ENCODE measurements at places on chromosomes 3 and 15. TPM values are rescaled to one million over a fixed set of nuclear protein-coding genes. Genes with fewer than 3 reads are reported as not detected.

- H3K4me3 ChIP-seq = no peak overlapping the region
- no peaks in the 10 kb centered on the region for H3K36me3 ChIP-seq
- DNase-seq = no peak
- H3K27me3 ChIP-seq = no peaks in the 10 kb centered on the region
Measured at GRCh38 chr3:7456386-7456785, 595.5 kb downstream of the GRM7 start.

DNA sequence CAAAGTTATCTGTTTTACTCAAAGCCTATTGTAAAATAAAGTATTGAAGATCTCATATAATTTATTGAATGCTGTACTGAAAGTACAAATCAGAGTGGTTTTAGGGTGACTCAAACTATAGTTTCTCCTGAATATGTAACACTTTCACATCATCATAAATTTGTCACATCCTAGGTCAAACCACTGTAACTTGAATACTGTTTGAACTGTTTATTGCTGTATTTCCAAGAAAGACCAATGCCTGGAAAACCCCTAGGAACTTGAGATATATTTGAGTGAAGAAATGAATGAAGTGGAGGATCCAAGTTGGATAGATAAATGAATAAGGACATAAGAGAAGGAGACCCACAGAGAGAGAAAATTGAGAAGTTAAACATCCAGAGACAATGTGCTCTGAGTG is 348.2 kb downstream of the GRM7 start:
- H3K4me1 ChIP-seq = no peaks in the 10 kb centered on the region
- no peaks in the 10 kb centered on the region for H3K27me3 ChIP-seq
- DNase-seq = no peak
- no peak overlapping the region for H3K27ac ChIP-seq

GRCh38 chr3:159953325-159954085 is 35.1 kb upstream of the IL12A start:
- no peak overlapping the region for H3K4me3 ChIP-seq
- no peaks in the 10 kb centered on the region for H3K27me3 ChIP-seq
- no peaks in the 10 kb centered on the region for H3K36me3 ChIP-seq
- no peak for DNase-seq
- H3K27ac ChIP-seq = no peak overlapping the region
- no peaks in the 10 kb centered on the region for H3K4me1 ChIP-seq

DNA sequence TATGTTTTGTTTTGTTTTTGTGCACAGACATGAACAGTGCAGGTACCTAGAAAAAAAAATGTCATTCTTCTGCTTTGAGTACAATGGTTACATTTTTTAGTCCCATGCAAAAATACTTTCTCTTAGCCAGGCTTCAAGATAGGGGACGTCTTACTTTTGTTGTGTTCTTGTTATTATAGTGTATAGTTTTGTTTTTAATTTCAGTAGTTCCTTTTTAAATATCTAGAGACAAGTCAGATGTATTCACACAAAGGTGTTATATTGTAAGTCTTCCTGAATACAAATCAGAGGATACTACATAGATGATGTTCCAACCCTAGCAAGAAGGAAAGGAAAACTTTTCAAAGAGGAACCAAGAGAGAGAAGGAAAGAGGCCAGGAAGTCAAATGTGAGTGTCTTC is 28.8 kb upstream of the IGSF11 start:
- H3K36me3 ChIP-seq = no peaks in the 10 kb centered on the region
- H3K27me3 ChIP-seq = no peaks in the 10 kb centered on the region

The OPA1 gene
- 22.3 TPM for polyA plus RNA-seq

GRCh38 chr15:25498835-25499234 is 60.0 kb upstream of the UBE3A start:
- no peak for DNase-seq
- H3K36me3 ChIP-seq = no peaks in the 10 kb centered on the region
- H3K4me3 ChIP-seq = no peak overlapping the region

DNA sequence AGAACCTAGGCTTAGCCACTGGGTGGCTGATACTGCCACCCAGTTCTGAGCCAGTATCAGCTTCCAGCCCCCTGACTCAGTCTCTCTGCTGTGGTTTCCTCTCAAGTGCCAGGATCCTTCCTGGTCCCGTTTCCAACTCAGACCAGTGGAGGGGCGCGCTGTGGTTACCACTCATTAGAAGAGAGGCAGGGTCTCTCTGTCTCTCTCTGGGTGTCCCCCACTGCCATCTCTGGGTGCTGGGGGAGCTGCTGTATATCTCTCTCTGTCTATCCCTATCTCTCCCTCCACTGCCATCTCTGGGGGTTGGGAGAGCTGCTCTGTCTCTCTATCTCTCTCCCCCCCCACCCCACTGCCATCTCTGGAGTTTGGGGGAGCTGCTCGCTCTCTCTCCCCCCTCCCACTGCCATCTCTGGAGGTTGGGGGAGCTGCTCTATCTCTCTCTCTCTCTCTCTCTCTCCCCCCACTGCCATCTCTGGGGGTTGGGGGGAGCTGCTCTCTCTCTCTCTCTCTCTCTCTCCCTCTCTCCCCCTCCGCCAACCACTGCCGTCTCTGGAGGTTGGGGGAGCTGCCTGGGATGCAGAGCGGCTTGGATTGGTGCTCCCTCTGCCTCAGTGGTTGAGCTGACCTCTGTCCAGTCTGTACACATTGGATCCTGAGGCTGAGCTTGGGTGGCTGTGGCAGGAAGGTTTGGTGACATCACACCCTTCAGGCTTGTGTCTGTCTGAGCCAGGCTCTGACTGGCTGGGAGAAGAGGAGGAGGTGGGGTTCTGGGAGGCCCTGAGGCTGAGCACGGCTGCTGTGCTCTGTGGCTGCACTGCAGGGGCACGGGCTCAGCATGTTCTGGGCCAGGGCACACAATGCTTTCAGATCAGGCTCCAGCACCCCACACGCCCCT is 98.9 kb downstream of the APBA2 start:
- no peaks in the 10 kb centered on the region for H3K27me3 ChIP-seq
- DNase-seq = no peak
- H3K4me1 ChIP-seq = no peaks in the 10 kb centered on the region
- H3K4me3 ChIP-seq = no peak overlapping the region
- no peak overlapping the region for H3K27ac ChIP-seq

All from small intestine (tissue), 16 donors.